ENCODE measurements at places on chromosomes 6 and 20.

DNA sequence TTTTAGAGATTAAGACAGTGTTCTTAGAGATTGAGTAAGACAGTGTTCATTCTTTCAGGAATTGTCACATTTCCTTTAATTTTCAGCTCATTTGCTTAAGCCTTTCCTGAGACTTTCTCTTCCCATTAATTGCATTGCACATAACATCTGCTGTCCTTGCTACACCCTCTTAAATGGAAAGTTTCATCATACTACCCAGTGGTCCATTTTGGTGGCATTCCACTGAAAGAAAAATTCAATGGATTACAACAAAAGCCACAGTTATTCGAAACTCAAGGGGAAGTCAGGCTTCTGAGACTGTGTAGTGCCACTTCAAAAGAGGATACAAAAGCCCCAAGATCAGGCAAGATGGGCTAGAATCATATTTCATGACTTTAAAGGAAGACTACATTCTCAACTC, 64.0 kb downstream of the RSPO3 start:
- peak; percentile 81 for DNase-seq

GRCh38 chr6:67345946-67346345, 1289.1 kb upstream of the ADGRB3 start:
- DNase-seq = no peak

DNA sequence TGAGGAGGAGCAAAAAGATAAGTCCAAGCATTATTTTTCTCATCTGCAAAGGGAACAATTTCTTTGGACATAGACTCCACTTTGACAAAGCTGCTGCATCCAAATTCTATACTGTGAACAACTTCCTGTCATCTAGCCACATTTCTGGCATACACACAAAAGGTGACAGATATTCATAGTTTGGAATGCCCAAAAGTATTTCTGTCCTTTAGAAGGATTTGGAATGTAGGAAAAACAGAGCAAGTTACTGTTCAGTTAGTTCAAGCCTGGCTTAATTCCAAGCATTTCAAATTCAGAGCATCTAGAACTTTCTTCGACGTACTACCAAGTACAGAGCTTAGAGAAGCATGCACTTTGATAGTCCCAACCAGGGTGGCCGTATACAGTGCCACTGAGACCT, 134.0 kb downstream of the PDE7B start:
- peak; percentile 83 for DNase-seq

DNA sequence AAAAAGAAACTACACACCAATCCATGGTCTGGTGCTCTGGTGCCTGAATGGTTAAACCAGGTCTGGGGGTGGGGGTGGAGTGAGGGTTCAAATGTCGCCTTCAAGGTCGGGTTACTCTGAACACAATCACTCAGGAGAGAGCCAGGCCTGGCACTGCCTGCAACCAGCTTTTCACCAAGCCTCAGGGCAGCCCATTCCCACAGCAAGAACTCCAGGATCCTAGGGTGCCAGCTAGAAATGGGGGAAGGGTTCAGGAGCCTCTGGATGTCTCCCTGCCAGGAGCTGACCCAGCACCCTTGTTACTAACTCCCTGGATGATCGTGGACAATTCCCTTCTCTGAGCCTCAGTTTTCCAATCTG, 6.7 kb downstream of the SDC4 start:
- no peak for DNase-seq

- DNase-seq = peak; percentile 58
Measured at GRCh38 chr6:135331002-135331401, 149.9 kb downstream of the MYB start.

DNA sequence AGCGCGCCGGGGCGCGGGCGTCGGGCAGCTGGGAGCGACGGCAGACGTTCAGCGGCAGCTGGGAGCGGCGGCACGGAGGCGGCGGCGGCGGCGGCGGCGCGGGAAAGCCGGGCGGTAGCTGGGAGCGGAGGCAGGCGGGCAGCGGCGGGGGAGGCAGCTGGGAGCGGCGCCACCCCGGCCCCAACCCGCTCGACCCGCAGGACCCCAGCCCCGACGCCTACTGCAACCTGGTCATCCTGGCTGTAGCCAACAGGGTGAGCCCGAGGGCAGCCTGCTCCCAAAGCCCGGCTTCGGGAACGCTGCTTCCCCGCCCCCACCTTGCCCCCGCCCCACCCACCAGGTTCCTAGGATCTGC, 8.9 kb downstream of the CCM2L start:
- DNase-seq = no peak

DNA sequence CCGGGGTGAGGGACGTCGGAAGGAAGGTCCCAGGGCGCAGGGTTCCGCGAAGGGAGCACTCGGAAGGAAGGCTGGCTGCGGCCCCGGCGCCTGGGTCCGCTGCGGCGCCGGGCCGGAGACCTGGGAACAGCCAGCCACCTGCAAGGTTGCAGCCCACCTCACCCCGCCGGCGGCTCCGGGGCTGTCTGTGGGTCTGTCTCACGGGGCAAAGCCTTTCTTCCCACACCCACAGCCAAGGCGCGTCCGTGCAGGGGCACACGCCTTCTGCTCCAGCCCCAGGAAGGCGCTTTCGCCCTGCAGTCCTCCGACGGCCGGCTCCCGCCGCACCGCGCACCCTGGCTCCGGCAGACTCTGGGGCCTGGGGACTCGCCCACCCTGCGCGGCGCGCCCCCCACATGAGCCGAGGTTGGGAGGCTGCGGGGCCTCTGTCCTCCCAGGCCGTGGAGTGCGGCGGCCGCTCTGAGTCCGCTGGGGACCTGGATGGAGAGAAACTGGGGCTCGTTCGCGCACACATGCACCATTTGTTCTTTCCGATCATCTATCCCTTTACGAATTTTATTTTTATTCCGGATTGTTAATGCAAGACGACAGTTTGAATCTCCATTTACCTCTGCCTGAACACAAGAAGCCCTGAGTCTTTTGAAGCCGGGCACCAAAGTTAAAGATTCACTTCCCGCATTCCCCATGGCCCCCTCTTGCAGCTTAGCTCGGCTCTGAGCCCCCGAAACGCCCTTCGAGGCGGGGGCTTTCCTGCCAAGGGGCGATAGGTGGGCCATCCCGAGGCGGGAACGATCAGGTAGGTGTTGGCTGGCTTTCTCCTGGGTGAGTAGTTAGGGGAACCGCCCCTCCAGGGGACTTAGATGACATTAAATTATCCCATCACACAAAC, 4.5 kb upstream of the FOXC1 start:
- DNase-seq = no peak

DNA sequence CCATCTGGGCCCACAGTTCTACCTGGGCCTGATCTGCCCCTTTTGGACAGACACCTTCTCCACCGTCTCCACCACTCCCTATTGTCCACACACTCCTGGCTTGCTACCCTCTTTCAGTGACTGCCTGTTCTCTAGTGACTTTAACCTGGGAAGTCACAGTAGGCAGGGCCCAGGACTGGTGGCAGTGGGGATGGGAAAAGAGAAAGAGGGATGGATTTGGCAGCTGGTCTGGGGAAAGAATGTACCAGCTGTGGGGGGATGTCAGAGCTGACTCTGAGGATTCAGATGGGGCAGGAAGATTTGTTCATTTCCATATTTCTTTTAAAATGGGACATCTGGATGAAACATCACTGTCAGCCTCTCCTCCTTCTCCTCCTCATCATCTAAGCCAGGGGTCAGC, 85.5 kb downstream of the SULF2 start:
- no peak for DNase-seq

DNA sequence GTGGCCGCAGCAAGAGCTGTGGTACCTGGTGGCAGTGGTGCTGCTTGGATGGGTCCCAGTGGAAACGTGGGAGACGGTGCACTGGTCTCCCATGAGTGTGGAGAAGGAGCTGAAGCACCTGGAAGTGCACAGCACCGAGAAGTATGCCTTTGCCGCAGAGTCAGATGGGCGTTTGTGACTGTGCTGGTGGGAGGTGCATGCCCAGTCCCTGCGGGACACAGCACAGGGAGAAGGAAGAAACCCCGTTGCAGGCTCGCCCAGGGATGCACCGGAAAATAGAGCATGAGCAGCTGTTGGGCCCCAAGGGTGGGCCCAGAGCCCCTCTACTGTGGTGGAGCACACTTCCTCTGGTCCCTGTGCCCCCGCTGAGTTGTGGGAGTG, 19.3 kb upstream of the RGS17 start:
- no peak for DNase-seq

GRCh38 chr6:110509617-110510241, 33.3 kb upstream of the SLC22A16 start:
- DNase-seq = peak; percentile 90

GRCh38 chr6:136146130-136146529, 104.0 kb downstream of the MTFR2 start:
- DNase-seq = peak; percentile 45

DNA sequence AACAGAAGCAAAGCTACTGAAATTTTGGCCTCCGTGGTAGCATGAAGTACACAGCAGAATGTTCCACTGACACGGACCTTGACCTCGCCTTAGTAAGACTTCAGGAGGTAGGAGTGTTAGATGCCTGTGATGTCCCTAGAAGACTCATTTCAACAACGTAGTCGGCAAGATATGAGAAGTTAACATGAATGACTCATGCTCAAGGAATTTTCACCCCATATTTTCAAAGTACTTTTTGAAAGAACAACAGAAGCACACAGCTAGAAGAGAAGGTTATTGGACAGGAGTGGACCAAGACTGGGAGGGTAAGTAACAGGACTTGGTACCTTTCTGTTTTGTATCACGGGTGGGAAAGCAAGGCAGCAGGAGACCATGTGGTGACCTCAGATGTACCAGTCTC, 78.0 kb downstream of the DZANK1 start:
- peak; percentile 60 for DNase-seq

GRCh38 chr6:109373762-109374161, 8.5 kb downstream of the CD164 start:
- no peak for DNase-seq

- peak; percentile 28 for DNase-seq
Measured at GRCh38 chr6:132797951-132798868, at the start of gene SLC18B1. Gene SLC18B1 (minus strand): TSS chr6:132798637. CDS start chr6:132798456, 181 bp downstream.

GRCh38 chr6:142712231-142712630, 232.7 kb downstream of the HIVEP2 start:
- DNase-seq = peak; percentile 29

GRCh38 chr6:19032591-19033295, 645.6 kb downstream of the RNF144B start:
- DNase-seq = no peak

GRCh38 chr6:160274871-160275510, 16.4 kb upstream of the SLC22A2 start:
- no peak for DNase-seq

- DNase-seq = peak; percentile 80
Measured at GRCh38 chr6:17086469-17086868, 15.4 kb upstream of the STMND1 start.

DNA sequence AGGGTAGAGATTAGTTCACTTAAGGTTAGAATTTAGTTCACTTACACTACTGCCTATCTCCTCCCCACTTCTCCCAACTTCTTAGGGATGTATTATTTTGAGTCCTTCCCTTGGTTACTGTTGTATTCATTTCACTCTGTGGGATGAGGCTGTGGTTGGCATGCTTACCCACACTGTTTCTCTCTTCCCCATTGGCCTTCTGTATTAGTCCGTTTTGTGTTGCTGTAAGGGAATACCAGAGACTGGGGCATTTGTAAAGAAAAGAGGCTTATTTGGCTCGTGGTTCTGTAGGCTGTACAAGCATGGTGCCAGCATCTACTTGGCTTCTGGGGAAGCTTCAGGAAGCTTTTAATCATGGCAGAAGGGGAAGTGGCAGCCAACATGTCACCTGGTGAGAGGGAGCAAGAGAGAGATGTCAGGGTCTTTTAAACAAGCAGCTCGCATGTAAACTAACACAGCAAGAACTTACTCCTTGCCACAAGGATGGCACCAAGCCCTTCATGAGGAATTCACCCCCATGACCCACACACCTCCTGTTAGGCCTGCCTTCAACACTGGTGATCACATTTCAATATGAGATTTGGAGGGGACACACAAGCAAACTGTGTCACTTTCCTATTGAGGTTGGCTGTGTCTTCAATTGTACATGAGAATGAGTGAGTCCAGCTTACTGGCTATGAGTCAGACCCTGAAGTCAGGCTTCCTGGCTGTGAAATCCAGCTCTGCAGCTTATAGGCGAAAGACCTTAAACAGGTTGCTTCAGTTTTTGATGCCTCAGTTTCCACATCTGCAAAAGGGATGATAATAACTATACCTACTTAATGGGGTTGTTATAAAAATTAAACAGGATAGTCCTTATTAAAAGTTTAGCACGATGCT, 53.3 kb downstream of the SYNDIG1 start:
- peak; percentile 8 for DNase-seq

GRCh38 chr20:48704761-48705160, 123.0 kb downstream of the PREX1 start:
- DNase-seq = no peak

GRCh38 chr6:170561555-170561954, 7.4 kb downstream of the TBP start:
- no peak for DNase-seq

DNA sequence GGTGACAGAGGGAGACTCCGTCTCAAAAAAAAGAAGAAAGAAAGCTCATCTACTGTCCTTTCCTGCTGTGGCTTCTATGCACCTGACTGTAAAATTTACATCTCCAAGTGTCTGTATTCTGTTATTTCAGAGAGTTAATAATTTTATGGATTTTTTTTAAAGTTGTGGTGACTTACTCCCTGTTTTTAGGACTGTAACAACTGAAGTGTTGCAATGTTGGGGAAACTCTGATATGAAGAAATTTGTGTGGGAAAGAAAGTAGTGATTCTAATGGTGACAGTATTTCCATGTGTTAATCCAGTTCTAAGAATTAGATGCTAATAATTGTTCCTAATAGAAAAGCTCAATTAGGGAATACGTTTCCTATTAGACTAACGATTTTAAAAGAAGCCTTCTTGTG, 27.4 kb downstream of the STX11 start:
- no peak for DNase-seq

DNA sequence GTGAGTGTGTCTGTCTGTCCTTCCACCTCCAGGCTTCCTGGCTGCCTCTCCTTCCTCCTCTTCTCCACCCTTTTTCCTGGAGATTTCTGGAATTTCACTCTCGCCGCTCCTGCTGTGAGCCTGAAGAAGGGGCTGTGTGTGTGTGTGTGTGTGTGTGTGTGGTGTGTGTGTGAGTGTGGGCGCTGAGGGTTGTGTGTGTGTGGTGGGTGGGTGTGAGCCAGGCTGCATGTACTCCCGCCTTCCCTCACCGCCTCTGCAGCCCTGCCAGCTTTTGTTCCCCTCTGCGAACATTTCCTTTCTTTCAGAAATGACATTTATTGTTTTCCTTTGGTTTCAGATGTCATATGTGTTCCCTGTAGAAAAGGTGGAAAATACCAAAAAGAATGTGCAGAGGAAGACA, 76.0 kb downstream of the SRC start:
- DNase-seq = peak; percentile 33

GRCh38 chr6:14129575-14129974, 12.0 kb downstream of the CD83 start:
- peak; percentile 72 for DNase-seq

DNA sequence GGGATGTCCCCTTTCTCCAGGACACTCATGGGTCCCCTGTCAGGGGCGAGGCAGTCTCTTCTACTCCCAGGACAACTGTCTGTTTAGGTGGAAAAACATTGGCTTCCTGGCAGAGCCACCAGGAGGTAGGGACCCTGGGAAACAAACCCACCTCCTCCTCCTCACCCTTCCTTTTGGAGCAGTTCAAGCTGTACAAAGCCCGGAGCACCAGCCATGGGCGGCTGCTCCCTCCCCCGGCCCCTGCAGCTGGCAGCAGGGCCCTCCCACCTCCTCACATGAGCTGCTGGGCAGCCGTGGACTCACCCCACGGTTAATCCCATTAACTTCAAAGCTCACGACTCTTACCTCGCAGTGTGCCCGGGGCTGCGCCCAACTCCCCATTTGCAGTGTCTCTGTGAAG, 48.6 kb downstream of the CDH4 start:
- DNase-seq = no peak

Data from fibroblast of skin of right biceps (primary cell).